Activated CD8-positive, alpha-beta T cell treated with anti-CD3 and anti-CD28 coated beads, Interleukin-2, amount 10 ng/mL, durations not matched to agents 7 days and 5 days (primary cell): ENCODE measurements at places on chromosomes 6 and 20. TPM values are rescaled to one million over a fixed set of nuclear protein-coding genes. Genes with fewer than 3 reads are reported as not detected.

The GSTA2 gene
- total RNA-seq = not detected

The RPL7L1 gene
- total RNA-seq = 77.9 TPM

DNA sequence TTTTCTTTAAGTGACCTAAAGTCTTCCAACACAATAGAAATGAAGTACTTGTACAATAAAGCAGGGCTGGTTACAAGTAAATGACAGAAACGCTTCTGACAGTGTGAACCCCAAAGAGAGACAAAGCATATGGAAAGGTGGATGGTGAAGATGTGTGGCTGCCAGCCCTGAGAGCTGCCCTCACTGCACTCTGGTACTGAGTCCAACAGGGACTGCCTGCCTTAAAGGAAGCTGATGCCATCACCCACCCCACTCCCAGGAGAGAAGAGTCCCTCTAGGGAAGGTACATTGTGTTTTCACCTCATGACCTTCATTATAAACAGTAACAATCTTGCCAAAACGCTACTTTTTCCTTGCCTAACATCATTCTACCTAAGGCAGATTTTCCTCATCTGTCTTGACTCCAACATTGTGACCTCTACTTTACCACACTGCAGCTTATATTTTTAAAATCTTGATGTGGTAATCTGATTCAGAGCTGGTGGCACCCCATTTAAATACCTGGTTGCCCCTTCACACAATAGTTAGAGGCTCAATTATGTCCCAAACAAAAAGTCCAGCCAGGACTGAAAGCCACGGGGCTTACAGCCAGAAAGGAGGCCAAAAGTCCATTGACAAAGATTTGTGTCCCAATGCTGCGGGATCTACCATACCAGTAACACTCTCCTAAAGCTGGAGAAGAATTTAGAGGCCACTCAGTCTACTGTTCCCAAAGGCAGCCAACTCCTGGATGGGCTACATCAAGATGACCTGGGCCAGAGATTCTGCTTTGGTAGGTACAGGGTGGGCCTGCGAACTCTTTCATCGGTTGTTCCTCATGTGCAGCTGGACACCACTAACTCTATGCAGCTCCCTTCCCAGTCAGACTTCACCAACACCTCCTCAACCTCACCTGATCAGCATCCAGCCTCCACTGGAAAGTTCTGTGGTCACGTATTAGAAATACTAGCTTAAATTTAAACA is 4.4 kb downstream of the APMAP start:
- DNase-seq = no peak
- H3K4me1 ChIP-seq = peaks cover 67% of the 10 kb centered on the region
- peaks cover 43% of the 10 kb centered on the region for H3K36me3 ChIP-seq
- H3K27ac ChIP-seq = peak overlapping the region; percentile 36

GRCh38 chr20:9019833-9020232 is 49.1 kb upstream of the PLCB4 start:
- no peaks in the 10 kb centered on the region for H3K36me3 ChIP-seq
- no peak overlapping the region for H3K27ac ChIP-seq
- H3K4me1 ChIP-seq = peaks cover 3% of the 10 kb centered on the region
- H3K4me3 ChIP-seq = no peak overlapping the region
- H3K27me3 ChIP-seq = no peaks in the 10 kb centered on the region
- DNase-seq = no peak

- no peak overlapping the region for H3K27ac ChIP-seq
- no peaks in the 10 kb centered on the region for H3K4me1 ChIP-seq
- no peak overlapping the region for H3K4me3 ChIP-seq
- DNase-seq = no peak
Observed at GRCh38 chr6:143183666-143184065, 123.0 kb downstream of the AIG1 start.

- H3K36me3 ChIP-seq = no peaks in the 10 kb centered on the region
- no peak overlapping the region for H3K4me3 ChIP-seq
- H3K27me3 ChIP-seq = no peaks in the 10 kb centered on the region
- DNase-seq = no peak
- H3K27ac ChIP-seq = no peak overlapping the region
- H3K4me1 ChIP-seq = peaks cover 4% of the 10 kb centered on the region
Observed at GRCh38 chr6:146868671-146869209, 270.0 kb downstream of the ADGB start.
